ENCODE measurements at places on chromosomes 3 and 15.

- DNase-seq = no peak
Observed at GRCh38 chr15:58285212-58285920, 146.4 kb upstream of the LIPC start.

GRCh38 chr15:63517628-63518027 is 13.2 kb downstream of the USP3 start:
- DNase-seq = no peak

GRCh38 chr3:44284949-44285348 is 43.3 kb downstream of the TOPAZ1 start:
- DNase-seq = no peak

GRCh38 chr3:102529452-102529851 is 94.6 kb downstream of the ZPLD1 start:
- no peak for DNase-seq

- no peak for DNase-seq
Observed at GRCh38 chr3:126964950-126965349, 18.0 kb upstream of the PLXNA1 start.

- peak; percentile 52 for DNase-seq
Observed at GRCh38 chr3:32438596-32439344, 47.1 kb downstream of the CMTM7 start.

GRCh38 chr15:58886921-58887320 is 46.6 kb downstream of the SLTM start:
- DNase-seq = no peak

- no peak for DNase-seq
Observed at GRCh38 chr3:137201066-137201465, 243.3 kb downstream of the IL20RB start.

GRCh38 chr15:35991386-35991785 is 445.4 kb upstream of the DPH6 start:
- DNase-seq = no peak

- DNase-seq = no peak
Observed at GRCh38 chr3:114597012-114597411, 303.2 kb downstream of the TIGIT start.

- DNase-seq = no peak
Observed at GRCh38 chr15:32838338-32838737, 120.5 kb downstream of the GREM1 start.

DNA sequence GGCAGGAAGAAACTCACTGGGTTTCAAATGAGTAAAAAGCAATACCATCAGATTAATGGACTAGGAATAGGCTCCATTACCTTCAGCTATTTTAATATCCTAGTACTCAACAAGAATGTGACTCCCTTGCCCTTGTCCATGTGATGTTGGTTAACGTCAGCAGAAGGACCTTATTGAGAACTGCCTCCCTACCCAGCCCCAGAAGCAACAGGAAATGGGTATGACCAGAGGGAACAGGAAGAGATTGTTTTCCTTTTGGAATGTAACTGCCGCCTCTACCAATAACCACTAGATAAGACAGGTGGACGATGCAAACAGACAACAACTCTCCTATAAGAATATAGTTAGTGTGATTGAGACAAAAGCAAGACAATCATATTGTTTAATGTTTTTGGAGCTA is 10.4 kb upstream of the MME start:
- DNase-seq = no peak

GRCh38 chr3:99601515-99601914 is 36.9 kb upstream of the COL8A1 start:
- DNase-seq = no peak

DNA sequence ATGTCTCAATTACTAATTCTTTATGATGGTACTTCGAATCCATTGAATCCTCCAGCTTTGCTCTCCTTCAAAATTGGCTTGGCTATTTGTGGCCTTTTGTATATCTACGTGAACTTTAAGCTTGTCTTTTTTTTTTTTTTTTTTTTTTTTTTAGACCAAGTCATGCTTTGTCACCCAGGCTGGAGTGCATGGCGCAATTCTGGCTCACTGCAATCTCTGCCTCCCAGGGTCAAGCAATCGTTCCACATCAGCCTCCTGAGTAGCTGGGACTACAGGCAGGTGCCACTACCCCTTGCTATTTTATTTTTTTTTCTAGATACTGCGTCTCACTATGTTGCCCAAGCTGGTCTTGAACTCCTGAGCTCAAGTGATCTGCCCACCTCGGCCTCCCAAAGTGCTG is 7.7 kb upstream of the DIPK2A start:
- no peak for DNase-seq

DNA sequence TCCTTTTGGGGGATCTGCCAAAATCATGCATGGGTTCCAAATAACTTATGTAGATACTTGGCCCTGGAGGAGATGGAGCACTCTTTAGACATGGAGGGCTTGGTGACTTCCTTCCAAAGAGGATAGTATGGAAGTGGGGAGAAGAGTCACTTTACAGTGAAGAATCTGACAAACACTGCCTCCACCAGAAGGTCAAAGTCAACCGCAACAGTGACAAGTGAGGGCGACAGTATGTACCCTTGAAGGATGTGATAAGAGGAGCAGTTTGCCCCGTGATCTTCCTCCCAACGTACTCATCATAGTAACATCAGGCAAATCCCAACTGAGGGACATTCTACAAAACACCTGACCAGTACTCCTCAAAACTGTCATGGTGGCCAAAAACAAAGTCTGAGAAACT is 62.0 kb downstream of the LMCD1 start:
- no peak for DNase-seq

- no peak for DNase-seq
Observed at GRCh38 chr3:56754741-56755417, 46.9 kb downstream of the ARHGEF3 start.

DNA sequence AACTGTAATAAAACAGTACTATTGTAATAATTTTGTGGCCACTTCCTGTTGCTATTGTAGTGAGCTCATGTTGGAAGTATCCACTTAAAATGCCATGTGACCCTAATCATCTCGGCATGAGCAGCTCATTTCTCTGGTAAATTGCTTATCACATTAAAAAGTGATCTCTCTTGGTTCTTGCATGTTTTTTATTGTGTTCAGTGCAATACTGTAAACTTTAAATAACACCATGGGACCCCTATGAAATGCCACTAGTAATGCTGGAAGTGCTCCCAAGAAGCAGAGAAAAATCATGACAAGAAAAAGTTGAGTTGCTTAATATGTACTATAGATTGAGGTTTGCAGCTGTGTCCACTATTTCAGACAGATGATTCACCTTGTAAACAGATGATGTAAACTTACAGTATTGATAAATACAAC is 45.6 kb downstream of the NMD3 start:
- no peak for DNase-seq

DNA sequence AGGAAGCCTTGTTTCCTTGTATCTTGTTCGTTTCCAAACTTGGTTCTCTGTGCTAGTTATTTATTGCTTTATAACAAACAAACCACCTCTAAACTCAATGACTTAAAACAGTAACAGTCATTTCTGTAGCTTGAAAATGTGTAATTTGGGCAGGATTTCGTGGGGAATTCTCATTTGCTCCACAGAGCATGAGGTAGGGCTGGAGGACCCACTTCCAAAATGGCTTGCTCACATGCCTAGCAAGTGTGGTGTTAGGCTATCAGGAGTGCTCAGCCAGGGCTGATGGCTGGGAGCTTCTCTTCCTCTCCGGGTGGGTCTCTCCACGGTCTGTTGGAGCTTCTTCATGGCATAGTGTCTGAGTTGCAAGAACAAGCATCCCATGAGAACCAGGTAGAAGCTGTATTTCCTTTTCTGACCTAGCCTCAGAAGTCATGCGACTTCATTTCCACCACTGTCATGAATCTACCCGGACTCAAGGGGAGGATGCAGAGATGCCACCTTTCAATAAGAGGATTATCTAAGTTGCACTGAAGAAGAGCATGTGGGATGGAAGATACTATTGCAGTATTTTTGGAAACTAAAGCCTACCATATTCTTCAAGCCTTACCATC is 8.2 kb upstream of the TNIK start:
- DNase-seq = no peak

Measured in breast epithelium (tissue), 4 donors.